ENCODE measurements at places on chromosomes 5 and 9. TPM values are rescaled to one million over a fixed set of nuclear protein-coding genes. Genes with fewer than 3 reads are reported as not detected.

IRX1 gene
- not detected for total RNA-seq

WDR31 gene
- 0.58 TPM for total RNA-seq

GRCh38 chr5:59790376-59790775, 103.2 kb downstream of the PDE4D start:
- peak; percentile 32 for DNase-seq

- peak; percentile 40 for DNase-seq
These were observed 26.2 kb upstream of the HSPA9 start for GRCh38 chr5:138601444-138601843.

GRCh38 chr9:17725399-17726010, 146.6 kb downstream of the SH3GL2 start:
- DNase-seq: no peak

Data from stomach (tissue), 19 donors.